ENCODE measurements at places on chromosomes 11 and 22.
A peak's percentile ranks its signal among the peaks of the same experiment; 100 is the strongest.

- DNase-seq, result peak; percentile 42
Observed at GRCh38 chr11:118263695-118264568, at the start of gene MPZL2. Gene MPZL2, minus strand, starts transcription at chr11:118264297. Its CDS starts 144 bp downstream, at chr11:118264153.

- no peak for DNase-seq
Observed at GRCh38 chr11:125435461-125436238, 60.4 kb downstream of the FEZ1 start.

GRCh38 chr11:119406005-119406404, 17.0 kb downstream of the THY1 start:
- no peak for DNase-seq

GRCh38 chr11:61925736-61926135, 8.4 kb upstream of the RAB3IL1 start:
- no peak for DNase-seq

DNA sequence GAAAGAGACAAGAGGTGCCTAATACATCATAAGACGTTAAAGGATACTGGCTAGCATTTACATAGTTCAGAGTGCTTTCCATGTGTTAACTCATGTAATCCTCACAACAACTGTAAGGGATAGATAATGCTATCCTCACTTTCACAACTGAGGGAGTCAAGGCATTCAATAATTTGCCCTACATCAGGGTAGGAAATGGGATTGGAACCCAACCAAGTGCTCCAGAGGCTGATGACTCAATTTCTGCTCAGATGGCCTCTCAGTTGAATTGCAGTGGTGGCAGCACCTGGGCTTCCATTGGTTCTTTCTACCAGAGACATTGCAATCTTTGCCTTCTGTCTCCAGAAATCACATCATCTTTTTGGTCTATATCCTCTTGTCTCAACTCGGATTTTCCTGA, 232.9 kb downstream of the ETS1 start:
- DNase-seq, result no peak

DNA sequence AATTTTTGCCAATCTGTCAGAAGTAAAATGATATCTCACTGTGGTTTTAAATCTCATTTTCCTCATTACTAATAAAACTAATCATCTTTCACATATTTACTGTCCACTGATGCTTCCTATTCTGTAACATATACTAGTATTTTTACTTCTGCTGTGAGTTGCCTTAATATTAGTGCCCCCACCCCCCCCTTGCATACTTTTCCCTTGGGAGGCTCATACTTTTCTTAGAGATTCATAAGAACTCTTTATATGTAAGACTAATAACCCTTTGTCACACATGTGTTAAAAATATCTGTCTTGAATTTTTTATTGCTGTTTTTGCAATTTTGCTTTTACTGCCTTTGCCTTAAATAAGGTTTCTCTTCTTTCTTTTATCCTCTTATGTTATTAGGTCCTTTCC, 87.2 kb downstream of the PHF21A start:
- DNase-seq, result no peak

- DNase-seq, result peak; percentile 58
Observed at GRCh38 chr22:19800761-19801244, 40.2 kb downstream of the TBX1 start.

DNA sequence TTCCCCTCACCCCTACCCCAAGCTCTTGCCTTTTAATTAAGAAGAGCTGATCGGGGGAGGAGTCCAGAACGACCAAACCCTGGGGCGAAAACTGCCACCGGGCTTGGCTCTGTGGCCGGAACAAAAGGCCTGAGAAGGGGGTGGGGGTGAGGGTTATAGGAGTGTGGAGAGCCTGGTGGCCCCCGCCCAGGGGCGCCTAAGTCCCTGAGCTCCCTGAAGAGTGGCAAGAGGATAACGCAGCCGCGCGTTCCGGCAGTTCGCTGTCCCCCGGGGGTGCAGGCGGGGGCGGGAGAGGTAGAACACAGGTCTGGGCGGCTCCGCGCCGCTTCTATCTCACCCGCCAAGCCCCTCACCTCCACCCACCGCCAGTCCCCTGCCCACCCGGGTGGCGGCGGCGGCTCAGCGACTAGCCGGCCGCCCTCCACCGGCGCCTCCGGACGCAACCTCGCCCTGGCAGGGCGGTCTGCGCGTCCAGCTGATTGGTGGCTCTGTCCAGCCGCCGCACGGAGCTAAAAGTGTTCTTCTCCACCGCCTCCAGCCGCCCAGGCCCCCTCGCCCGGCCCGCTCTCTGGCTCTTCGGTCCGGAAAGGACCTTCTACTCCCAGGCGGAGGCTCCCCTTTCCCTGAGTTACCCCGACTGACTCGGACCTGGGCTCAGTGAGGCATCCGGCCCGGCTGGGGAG, 18.7 kb upstream of the BDNF start:
- DNase-seq, result peak; percentile 72

Measured in WTC11 (cell line).